ENCODE measurements at places on chromosomes 16 and 17. TPM values are rescaled to one million over a fixed set of nuclear protein-coding genes. Genes with fewer than 3 reads are reported as not detected.

Gene GRB7
- total RNA-seq, result 0.65 TPM

Gene ITGB3
- 5.7 TPM for total RNA-seq

DNA sequence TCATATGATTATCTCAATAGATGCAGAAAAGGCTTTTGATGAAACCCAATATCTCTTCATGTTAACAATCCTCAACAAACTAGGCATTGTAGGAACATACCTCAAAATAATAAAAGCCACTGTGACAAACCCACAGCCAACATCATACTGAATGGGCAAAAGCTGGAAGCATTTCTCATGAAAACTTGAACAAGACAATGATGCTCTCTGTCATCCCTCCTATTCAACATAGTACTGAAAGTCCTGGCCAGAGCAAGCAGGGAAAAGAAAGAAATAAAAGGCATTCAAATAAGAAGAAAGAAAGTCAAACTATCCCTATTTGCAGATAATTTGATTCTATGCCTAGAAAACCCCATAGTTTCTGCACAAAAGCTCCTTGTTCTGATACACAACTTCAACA is 999.2 kb upstream of the GOT2 start:
- no peak for DNase-seq

DNA sequence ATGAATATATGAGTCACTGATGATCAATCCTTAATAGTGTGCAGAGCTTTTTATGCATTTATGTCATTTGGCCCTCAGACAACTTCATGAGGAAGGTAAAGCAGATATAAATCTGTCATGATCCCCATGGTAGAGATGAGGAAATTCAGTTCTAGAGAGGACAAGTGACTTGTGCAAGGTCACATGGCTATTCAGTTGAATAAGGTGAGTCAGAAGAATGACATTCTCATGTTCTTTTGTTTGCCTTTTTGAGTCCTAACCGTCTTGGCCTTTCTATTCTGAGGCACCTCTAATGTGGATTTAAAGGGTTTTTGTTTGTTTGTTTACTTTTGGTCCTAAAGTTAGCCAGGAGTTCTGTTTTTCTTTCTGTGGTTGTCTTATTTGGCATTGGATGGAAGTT is 116.2 kb upstream of the ELAC2 start:
- no peak for DNase-seq

Gene GUCY2D
- not detected for total RNA-seq

DNA sequence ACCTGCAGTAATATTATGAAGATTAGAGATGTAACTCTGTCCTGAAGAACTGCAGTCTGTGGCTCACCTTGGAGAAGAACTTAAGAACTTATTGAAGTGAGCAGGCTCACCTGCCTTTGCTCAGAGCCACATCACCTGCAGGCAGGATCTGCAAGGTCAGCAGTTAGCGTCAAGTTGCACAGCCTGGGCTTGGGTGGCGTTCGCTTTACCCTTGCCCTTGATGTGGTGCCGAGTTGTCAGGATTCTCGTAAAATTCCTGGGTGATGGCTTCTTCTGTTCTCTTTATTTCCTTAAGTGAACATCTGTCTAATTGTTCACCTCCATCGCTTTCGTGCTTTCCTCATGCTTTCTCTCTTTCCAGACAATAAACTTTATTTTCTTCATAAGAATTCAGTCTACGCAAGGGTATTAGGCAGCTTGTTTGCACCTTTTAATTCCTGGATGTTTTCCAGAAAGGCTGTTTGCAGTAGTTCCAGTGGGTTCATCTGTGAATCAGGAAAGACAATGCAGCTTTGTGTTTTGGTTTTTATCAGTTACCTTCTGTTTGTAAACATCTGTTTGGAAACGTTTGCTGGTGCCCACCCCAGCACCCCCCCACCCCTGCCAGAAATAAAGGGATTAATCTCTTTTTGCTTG is 254.3 kb downstream of the WWOX start:
- DNase-seq, result no peak
